ENCODE measurements at places on chromosomes 12 and 14.

DNA sequence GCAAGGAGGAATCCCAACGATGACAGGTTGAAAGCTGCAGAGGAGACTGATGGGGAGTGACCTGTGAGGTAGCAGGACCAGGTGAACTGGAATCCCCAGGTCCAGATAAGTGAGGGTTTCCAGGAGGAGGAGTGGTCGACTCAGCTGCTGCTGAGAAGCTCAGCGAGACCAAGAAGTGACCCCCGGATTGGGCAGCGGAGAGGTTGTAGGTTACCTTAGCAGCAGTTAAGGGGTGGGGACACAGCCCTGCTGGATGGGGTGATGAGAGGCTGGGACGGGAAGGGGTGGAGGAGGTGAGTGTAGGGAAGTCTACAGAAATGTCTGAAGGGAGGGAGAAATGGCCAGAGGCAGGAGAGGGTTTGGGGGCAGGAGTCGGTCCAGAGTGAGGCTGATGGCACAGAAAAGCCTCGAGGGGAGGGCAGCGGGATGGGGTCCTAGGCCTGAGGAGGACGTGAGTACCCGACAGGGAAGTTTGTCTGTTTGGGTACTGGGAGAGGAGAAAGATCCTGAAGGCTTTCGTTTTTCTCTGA, 2.6 kb upstream of the RCOR1 start:
- no peak for DNase-seq

- no peak for DNase-seq
Observed at GRCh38 chr12:3559601-3560294, 68.7 kb downstream of the PRMT8 start.

DNA sequence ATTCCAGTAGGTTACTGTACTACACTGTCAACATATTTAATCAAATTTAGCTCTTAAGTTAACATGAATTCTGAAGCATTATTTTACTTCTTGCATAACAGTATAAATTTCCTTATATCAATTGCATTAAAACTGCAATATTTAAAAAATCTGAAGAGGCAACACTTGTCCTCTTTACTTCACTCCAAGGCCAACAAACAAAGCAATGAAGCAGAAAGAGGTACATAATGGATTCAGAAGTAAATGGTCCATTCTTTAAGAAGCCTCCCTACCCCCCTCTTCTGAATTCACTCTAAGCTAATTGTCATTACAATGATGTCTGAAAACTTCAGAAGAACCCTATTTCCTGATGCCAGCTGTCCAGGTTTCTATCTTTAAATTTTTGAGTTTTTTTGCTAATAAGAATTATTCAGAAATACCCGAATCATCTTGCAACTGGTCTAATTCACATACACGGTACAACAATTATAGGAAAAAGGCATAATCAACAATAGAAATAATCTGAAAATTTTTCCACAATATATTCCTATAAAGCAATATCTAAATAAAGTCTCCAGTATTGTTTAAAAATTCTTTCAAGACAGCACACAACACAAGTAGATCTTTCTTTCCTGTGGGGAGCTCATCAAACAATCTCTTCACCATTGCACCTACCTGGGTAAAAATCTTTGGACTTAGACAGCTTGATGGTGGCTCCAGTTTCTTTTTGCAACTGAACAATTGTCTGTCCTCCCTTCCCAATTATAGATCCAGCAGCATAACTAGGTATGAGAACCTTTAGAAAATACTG, 2.9 kb downstream of the NOVA1 start:
- no peak for DNase-seq

GRCh38 chr12:52631676-52632459, 13.5 kb upstream of the KRT73 start:
- DNase-seq = no peak

DNA sequence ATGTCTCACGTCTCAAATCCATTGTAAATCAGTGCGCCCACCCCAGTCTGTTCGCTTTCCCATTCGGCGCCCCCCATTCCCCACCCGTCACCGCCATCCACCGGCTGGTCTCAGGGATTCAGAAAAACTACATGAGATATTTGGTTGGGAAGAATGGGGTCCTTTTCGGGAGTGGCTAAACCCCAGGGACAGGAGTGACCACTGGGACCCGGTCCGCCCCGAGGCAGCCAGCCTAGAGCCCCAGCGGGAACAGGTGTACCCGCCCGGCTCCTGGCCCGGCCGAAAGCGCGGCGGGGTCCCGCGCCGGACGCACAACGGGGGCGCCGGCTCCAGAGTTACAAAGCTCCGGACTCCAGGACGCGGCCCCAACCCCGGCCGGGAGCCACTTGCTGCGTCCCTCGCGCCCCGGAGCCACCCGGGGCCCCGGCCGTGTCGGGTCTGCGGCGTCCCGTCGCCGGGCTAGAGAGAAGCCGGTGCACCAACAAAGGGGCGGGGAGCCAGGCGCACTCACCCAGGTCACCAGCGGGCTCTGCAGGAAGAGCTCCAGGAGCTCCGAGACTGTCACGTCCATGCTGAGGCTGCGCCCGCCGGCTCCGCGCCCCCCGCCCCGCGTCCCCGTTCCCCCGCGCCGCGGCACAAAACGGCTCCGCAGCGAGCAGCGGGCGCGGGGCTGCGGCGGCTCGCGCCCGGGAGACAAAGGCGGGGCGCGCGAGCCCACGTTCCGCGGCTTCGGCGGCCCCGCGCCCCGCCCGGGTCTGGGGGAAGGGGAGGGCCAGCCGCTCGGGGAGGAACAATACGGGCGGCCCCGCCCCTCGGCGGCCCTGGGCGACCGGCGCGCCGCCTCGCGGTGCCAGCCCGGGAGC, at the start of gene CCDC88C:
TSS of gene CCDC88C (minus strand) at position 701 of the 863 bp plus-strand sequence. CDS start at position 571, 130 bp downstream.
- DNase-seq = no peak

- no peak for DNase-seq
Observed at GRCh38 chr14:36510078-36510799, 9.8 kb downstream of the NKX2-1 start.

- no peak for DNase-seq
Observed at GRCh38 chr12:15584366-15585041, 204.7 kb downstream of the EPS8 start.

DNA sequence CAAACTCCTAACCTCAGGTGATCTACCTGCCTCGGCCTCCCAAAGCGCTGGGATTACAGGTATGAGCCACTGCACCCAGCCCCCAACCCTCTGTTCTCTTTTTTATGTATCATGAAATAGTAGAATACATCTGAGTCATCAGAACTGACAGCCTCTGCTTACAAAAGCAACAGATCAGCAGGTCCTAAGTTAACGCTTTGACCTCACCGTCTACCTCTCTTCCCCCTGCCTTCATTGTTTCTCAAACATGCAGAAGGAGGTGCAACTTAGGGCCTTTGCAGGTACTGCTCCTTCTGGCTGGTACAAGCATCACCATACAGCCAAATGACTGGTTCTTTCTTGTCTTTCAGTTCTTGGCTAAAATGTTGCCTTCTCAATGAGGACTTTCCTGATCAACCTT, 249.2 kb downstream of the PAWR start:
- no peak for DNase-seq

DNA sequence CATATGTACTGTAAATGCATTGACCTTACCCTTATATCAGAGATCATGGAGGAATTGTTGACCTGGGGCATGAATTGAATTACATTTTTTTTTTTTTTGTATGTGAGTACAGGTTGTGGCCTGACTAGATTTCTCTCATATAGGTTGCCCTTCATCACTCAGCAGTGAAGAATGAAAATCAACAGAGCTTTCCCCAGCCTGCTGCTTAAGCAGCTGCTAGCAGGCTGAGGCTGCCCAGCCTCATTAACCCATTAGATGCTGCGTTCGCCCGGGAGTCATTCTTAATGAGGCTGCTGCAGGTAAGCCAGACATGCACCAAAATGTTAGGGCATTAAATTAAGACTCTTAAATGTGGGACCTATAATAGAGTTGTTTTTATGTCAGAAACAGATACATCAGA, 236.0 kb downstream of the ETNK1 start:
- no peak for DNase-seq

DNA sequence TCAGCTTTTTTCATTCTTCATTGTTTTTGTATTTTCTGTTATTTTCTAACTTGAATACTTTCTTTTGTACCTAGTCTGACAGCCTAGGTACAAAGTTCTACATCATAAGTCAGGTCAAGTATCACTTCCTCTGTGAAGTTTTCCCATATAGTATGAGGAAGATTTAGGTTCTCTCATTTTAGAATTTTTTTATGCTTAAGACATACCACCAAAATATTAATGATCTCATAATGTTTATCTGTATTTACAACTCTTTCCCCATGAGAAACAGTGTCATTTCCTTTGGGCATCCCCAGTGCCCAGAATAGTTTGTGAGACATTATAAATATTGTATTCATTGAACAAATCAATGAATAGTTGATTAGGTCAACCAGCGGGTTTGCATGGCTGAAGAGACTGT, 3.1 kb upstream of the ATF7IP start:
- peak; percentile 39 for DNase-seq

- DNase-seq = no peak
Observed at GRCh38 chr14:93201155-93201704, 5.6 kb downstream of the GON7 start.

DNA sequence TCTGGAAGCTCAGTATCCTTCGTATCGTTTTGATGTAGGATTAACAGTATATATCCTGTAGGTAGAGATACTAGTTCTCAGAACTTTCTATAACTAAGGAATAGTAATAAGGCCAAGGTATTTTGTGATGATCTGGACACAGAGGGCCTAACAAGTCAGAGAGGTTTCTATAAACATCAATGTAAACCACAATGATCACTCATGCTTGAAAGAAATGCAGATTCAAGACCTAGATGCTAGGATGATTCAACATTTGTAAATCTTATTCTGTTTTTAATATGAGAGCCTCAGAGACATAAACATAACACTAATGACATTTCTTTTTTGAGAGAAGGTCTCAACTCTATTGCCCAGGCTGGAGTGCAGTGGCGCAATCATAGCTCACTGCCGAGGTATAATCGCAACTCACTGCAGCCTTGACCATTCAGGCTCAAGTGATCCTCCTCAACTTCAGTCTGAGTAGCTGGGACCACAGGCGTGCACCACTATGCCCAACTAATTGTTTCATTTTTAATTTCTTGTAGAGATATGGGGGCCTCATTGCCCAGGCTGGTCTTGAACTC, 16.2 kb downstream of the SUPT16H start:
- no peak for DNase-seq

DNA sequence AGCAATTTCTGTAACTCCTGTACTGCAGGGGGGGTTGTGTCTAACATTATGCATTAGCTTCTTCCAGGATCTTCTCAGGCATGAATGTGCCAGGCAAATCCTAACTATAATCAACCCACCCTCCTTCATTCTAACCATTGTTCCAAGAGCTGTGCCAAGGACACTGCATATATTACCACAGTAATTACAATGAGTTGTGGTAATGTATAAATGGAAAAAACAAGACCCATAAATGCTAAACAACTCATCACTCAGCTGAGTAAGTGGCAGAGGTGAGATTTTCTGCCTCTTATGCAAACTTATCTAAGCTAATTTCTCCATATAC, 80.6 kb downstream of the PRKD1 start:
- no peak for DNase-seq

- no peak for DNase-seq
Observed at GRCh38 chr12:52149651-52150241, 42.1 kb downstream of the KRT80 start.

DNA sequence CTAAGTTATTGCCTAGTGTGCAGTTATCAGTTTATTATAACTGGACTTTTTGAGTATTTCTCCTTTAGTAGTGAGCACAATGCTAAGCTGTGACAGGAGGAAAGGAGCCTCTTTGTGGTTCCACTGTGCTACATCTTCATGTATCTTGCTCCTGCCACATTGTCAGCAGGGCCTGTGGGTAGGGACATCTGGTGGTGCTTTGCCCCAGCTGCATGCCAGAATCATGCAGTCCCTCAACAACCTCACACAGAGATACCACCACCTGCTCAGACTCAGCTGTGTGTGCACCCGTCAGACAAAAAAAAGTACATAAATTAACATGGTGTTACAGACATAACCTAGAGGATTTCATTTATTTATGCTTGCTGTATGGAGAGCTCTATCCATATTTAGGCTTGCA, 51.1 kb downstream of the MIS18BP1 start:
- no peak for DNase-seq

DNA sequence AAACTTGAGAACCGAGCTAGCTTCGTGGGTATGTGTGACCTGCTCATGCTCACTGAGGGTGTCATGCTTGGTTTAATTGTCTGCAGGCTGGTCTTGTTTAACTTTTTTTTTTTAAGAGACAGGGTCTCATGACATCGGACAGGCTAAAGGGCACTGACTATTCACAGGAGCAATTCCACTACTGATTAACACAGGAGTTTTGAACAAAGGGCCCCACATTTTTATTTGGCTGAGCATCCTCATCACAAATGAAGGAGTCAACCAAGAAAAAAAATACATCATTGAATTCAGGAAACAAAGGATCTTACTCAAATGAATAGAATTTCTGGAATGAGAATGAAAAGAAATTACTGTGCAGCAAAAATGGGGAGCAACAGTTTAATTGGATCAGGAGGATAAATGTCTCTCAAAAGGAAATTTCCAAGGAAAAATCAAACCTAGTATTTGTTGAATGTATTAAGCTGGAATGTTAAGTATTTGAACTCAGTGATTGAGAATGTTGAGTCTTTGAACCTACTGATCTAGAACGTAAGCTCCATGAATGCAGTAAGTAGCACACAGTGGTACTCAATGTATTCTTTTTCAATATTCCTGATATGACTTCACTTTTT, 20.8 kb upstream of the PYROXD1 start:
- no peak for DNase-seq

DNA sequence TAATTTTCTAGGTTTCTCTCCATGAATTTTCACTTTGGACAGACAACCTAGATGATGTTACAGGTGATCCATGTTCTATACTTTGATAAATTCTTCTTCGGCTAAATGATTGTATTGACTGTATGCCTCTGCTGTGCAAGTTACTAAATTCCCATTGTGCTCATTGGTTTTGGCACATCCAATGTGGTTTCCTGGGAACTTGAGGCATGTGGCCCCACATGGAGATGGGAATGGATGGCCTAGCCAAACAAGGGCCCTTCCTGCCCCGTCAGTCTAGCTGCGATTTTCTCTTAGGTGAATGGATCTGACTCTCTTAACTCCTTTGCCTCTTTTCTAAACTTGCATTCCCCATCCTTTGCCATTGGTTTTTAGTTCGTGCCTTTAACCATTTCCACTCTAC, 186.2 kb downstream of the PELI2 start:
- no peak for DNase-seq

- DNase-seq = no peak
Observed at GRCh38 chr14:103107941-103108748, 13.6 kb downstream of the EXOC3L4 start.

DNA sequence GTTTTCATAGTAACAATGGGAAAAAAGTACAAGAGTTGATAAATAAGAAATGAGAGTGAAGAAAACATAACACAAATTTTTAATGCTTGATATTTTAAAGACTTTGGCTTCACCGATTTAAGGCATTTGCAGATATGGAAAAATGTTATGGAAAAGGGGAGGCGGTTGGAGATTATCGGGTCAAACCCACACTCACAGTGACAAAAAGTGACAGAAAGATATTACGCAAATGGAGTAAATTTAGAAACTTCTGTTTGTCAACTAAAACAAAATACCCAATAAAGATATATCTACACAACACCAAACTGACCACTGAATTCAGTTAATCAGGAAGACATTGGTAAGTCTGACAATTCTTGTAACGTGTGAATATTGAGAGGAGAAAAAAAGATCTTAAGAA, 2.5 kb downstream of the PPP1R12A start:
- no peak for DNase-seq
